ENCODE measurements at places on chromosomes 3 and 15.

DNA sequence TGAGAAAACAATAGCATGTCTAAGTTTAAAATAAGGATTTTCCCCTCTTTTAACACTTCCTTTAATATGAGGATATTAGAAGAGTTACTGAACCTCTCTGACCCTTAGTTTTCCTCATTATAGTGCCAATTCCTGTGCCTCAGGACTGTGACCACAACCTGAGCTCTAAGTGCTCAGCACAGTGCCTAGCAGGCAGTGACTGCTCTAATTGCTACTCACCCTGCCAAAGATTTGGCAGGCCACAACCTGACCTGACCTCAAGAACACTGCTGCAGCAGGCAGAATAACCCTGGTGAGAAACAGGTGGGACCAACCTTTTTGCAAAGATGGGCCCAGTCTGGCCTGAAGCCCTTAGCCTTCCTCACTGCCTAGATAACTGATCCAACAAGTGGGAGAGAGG is 35.7 kb downstream of the NBEAL2 start:
- no peak for ATAC-seq

- ATAC-seq = peak; percentile 49
These were observed 332.3 kb downstream of the THSD4 start for GRCh38 chr15:71447328-71448250.

- no peak for ATAC-seq
These were observed 941 bp downstream of the ZBED2 start for GRCh38 chr3:111594205-111594604.

- no peak for ATAC-seq
These were observed 98.9 kb downstream of the ULK4 start for GRCh38 chr3:41863024-41863423.

DNA sequence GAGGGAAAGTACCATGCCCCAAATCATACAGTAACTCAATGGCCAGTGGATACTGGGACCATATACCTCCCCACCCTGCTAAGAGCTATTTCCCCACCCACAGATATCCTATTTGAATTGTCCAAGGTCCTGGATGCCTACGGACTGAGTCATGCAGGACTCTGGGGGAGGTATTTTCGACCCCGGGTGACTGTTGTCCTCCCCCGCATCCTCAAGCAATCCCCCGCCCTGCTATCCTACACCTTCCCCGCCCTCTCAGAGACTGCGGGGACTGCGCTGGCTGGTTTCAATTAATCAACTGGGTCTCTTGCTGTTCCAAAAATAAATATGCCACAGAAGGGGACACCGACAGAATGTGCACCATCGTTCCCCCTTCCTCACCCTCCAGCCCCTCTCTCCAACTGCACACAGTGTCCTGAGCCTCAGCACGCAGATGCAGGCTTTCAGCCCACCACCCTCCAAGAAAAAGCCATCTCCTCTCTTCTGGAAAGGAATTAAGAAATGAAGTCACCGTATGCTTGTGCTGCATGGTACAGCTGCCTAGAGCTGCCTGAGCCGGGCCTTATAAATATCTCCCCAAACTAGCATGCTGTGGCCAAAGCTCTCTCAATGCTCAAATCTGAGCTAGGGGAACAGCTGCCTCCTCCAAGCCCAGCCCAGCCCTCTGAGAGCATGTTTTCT is 8.1 kb downstream of the CAV3 start:
- peak; percentile 76 for ATAC-seq

DNA sequence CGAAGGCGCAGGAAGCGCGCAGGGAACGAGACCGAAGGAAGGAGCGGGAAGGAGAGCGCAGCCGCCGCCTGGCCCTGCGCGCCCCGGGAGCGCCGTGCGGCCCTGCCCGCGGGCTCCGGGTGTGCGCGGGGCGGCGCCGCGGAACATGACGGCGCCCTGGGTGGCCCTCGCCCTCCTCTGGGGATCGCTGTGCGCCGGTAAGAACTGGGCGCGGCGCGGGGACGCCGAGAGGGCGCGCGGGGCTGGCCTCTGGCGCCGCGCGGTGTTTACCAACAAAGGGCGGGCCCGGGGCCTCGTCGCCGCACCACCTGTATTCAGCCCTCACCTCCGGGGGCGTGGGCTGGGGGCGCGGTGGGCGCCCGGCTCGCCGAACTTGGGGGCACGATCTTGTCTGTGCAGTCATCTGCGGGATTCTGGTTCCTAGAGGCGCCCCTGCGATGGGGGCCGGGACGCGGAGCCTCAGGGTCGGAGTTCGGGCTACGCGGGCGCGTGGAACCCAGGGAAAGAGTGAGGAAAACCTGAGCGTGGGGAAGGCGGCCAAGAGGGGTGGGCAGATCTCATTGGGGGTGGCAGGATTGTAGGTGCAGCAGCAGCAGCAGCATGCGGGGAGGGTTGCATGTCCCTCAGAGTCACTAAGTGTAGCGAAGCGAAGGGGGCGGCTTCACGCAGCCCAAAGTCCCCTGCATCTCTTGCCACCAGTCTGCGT is 641 bp downstream of the ACVR2B start:
- peak; percentile 38 for ATAC-seq

DNA sequence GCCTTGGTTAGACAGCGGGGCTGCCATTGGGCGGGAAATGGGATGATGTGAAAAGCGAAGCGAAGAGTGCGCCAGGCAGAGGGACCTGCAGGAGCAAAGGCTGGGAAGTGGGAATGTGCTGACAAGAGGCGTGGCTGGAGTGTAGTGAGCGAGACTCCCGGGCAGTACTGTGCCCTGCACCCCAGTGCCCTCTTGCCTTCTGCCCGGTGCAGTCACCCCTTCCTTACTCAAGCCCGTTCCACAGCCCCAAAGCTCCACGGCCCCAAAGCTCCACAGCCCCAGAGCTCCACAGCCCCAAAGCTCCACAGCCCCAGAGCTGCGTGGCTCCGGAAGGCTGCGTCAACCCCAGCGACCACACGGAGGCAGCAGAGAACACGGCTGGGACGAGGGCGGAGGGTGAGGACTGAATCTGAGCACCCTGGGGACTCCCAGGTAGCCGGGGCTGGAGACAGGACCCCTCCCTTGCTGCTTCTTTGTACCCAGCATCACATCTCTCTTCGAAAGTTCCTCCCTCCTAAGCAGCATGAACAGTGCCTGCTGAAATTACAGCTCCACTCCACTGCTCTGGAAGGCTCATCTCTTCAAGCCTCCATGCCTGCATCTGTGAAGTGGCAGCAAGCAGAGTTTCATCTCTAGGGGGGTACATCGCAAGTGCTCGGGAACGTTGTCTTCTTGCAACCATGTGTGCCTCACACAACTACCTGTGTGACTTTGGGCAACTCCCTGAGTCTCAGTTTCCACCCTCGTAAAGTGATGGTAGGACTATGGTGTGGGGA is 108.9 kb downstream of the FBLN2 start:
- peak; percentile 83 for ATAC-seq

GRCh38 chr15:69823223-69823907 is 274.4 kb downstream of the TLE3 start:
- peak; percentile 22 for ATAC-seq

- ATAC-seq = peak; percentile 20
These were observed 31.8 kb downstream of the EPHB3 start for GRCh38 chr3:184593220-184593927.

- no peak for ATAC-seq
These were observed 39.3 kb downstream of the RHCG start for GRCh38 chr15:89457086-89457485.

- ATAC-seq = peak; percentile 69
These were observed 26.6 kb downstream of the MIX23 start for GRCh38 chr3:122356402-122356801.

DNA sequence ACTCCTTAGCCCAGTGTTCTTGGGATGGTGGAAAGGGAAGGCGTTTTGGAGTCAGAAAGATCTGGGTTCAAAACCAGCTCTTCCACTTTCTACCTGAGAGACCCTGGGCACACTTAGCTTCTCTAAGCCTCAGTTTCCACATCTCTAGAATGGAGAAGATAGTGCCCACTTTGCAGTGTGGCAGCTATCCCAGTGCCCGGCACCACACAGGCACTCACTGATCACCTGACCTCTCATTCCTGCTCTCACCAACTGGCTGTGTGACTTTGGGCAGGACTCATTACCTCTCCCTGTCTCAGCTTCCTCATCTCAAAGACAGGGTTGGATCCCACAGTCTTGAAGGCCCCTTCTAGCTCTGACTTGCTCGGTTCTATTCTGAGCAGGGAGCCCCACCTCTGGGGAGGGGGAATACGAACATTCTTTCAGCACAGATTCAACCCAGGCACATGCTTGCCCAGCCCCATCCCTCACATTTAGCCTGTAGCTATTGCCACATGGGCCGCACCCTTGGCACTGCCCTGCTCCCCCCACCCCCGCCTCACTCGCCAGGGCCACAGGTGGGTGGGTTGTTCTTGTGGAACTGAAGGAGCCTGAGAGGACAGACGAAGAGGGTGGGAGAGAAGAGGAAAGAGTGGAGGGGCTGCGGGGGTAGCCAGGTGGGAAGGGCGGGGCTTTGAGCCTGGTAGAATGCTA is 39.2 kb downstream of the EPHB3 start:
- no peak for ATAC-seq

DNA sequence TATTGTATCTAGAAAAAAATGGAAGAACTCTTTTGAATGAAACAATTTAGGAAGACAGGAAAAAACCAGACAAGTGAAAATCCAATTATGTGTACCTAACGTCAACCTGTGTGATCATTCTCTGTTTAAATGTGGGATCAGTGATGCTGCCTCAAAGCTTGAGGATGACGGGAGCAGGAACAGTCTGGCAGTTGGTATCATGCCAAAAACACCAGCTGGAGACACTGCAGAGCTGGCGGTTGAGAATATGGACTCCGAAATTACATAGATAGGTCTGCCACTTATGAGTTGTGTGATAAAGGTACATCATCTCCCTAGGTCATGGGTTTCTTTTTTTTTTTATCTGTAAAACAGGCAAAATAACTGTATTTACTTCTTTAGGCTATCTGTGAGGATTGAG is 480.5 kb downstream of the CNTN4 start:
- ATAC-seq = no peak

DNA sequence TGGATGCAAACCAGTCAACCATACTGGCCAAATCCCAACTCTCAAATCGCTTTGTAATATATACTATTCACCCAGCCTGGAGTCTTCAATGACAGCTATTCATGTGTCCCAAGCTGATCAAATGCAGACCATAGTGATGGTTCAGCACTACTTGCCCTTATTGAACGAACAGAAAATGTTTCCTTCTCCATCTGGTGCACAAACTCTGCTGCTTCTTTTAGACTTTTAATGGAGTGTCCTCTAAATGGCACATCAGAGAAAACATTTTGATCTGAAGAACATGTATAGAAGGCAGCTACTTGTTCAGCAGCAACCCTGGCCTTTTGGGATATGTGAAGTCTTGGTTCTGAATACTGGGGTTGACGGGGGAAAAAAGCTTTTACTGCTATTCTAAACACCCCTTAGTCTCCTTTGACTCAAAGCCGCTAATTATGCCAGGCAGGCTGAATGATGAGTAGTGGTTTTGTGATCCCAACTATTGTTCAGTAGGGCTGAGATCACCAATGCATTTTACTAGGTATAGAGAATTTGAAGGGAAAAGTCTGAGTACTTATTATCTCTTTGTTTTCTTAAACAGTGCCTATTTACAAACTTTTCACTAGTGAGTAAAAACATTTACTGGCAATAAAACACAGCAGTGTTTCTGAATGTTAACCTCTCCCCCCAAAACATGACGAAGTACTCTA is 781.2 kb downstream of the ROBO1 start:
- ATAC-seq = no peak

DNA sequence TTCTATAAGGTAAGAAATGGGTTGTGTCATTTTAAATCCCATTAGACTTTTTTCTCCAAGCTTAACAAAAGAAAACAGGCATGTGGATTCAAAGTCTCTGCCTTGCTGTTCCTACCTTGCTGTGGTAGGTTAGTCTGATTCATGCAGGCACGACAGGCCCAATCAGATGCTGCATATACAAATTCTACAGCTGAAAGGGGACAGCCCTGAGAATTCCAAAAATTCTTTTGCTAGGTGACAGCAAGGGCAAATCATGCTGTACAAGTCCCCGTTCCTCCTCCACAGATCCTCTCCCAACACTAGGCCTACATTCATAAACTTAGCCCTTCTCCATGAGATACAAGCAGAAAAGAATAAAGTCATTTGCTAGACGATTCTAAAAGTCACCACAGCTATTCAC is 161.2 kb upstream of the THBS1 start:
- ATAC-seq = no peak

GRCh38 chr15:62999923-63000561 is 42.5 kb upstream of the TPM1 start:
- ATAC-seq = peak; percentile 98

DNA sequence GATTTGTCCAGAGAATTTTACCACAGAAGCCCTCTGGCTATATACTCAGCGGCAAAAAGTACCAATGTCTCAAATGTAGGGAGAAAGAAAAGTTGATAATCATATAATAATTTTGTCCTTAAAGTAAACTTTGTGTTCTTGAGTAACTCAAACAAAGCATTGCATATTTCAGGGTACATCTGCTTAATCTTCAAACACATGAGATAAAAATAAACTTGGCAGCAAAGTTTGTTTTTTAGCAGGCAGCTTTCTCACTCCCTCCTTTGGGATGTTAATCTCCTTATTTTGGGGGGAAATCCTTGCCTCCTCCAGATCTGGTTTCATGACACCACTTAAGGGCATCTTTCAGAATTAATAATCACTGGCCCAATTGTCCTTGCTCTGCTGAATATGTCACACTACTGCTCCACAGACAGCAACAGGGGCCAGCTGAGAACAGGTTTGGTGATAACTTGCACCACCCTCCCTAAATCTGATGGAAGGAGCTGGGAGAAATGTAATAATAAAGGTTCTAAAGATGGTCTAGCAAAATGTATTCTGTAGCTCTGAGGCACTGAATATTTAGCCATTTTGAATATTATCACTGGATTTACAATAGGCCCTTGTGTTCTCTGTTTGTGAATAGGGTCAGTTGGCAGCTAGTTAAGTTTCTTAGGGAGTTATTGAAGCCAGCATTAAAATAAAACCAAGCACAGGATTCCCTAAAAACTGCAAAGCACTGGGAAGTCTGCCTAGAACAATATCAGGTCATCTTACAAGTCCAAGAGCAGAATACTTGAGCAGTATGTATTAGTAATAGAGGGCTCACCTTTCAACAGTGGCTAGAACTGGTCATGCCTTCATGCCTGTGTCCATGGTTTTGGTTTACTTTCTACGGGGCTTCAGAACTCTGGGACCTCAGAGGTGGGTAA is 79.2 kb downstream of the EFL1 start:
- no peak for ATAC-seq

GRCh38 chr3:194489736-194490612 is 3.2 kb upstream of the ATP13A3 start:
- no peak for ATAC-seq
